ENCODE measurements at places on chromosomes 12 and 14.

- DNase-seq, result no peak
Observed at GRCh38 chr12:57212701-57213057, 3.9 kb upstream of the NXPH4 start.

DNA sequence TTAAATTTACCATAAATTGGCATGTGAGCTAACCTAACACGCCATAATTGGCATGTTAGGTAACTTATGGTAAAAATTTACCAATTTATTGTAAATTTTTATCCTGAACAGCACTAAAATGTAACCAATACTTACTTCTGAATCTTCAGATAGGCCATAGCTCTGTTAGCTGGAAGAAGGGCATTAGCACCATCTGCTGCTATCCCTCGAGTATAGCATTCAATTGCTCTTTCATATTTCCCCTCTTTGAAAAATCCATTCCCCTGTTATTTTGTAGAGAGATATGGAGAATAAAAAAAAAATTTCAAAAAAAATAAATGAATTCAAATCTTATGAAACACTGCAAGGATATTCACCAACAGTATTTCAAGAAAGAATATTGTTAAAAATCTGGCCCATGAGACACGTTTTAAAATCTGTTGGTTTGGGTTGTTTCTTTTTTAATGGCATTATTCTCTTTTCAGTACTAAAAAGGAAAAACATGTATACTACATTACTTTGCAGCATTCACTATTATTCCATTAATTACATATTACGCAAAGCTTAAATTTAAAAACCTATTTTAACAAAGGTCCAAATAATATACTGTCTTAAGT lies 19.1 kb downstream of the RPAP3 start:
- DNase-seq, result no peak

GRCh38 chr14:69701291-69701690 lies 65.7 kb upstream of the SRSF5 start:
- no peak for DNase-seq

DNA sequence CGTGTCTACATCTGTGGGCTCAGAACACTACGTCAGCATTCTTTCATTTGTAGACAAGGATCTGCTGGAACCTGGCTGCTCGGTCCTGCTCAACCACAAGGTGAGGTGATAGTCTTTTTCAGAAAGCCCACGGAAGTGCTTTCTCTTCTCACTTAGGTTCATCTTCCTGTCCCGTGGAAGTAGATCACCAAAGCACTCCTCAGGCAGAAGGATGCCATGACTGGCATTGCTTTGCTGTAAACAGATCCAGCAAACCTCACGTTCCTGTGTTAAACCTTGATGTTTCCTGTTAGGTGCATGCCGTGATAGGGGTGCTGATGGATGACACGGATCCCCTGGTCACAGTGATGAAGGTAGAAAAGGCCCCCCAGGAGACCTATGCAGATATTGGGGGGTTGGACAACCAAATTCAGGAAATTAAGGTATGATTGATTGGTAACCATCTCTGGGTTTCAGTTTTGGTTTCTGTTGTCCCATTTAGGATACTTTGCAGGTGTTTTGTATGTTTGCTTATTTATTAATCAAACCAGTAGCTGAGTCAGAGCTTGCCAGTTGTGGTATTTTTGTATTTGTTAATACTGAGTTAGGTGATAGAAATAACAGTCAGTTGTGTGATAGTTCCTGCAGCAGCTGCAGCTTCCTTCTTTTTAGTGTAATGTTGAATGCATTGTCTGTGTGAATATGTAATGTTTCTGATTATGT lies 7.5 kb downstream of the PSMC1 start:
- DNase-seq, result no peak

DNA sequence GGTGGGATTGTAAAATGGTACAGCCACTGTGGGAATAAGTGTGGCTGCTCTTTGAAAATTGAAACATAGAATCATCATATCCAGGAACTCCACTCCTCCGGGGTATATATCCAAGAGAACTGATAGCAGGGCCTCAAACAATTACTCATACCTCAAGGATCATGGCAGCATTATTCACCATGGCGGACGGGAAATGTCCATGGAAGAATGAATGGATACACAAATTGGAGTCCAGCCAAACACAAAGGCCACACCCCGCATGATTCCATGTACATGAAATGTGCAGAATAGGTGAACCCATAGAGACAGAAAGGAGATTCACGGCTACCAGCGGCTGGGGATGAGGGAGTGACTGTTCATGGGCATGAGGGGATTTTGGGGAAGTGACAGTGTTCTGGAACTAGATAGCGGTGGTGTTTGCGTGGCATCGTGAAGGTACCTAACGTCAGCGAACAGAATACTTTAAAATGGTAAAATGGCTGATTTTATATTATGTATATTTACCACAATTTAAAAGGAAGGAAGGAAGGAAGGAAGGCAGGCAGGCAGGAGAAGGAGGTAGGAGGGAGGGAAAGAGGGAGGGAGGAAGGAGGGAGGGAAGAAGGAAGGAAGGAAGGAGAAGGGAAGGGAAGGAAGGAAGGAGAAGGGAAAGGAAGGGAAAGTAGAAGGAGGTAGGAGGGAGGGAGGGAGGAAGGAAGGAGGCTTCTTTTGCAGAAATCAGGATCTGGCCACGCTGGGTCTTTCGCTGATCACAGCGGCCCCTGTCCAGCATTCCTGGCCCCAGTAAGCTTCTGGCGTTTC lies 14.1 kb upstream of the NCOR2 start:
- no peak for DNase-seq

Measured in stimulated activated CD4-positive, alpha-beta T cell treated with anti-CD3 and anti-CD28 coated beads, Interleukin-1b, Interleukin-23, amount 100 ng/mL, for 1 hour (primary cell).